ENCODE measurements at places on chromosomes 13 and 19.

GRCh38 chr19:50952910-50953309 is at the start of gene KLK5:
Gene KLK5 (minus strand): TSS chr19:50953038. CDS start chr19:50952657, 381 bp downstream.
- DNase-seq, result no peak

DNA sequence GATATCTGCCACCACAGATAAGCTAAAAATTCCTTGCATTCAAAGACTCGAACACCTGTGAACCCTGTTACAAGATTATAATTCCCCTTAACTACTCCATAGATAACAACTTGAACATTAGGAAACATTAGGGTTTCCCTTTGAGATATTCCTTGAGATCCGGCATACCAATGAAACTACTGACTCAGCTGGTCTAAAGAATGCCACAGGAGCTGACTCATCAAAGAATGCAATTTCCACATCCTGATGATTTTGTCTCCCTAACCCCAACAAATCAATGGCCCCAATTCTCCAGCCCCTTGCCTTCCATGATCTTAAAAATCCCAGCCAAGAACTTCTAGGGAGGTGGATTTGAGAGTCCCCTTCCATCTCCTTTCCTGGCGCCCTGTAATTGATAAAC is 35.6 kb upstream of the ZNF599 start:
- DNase-seq, result no peak

DNA sequence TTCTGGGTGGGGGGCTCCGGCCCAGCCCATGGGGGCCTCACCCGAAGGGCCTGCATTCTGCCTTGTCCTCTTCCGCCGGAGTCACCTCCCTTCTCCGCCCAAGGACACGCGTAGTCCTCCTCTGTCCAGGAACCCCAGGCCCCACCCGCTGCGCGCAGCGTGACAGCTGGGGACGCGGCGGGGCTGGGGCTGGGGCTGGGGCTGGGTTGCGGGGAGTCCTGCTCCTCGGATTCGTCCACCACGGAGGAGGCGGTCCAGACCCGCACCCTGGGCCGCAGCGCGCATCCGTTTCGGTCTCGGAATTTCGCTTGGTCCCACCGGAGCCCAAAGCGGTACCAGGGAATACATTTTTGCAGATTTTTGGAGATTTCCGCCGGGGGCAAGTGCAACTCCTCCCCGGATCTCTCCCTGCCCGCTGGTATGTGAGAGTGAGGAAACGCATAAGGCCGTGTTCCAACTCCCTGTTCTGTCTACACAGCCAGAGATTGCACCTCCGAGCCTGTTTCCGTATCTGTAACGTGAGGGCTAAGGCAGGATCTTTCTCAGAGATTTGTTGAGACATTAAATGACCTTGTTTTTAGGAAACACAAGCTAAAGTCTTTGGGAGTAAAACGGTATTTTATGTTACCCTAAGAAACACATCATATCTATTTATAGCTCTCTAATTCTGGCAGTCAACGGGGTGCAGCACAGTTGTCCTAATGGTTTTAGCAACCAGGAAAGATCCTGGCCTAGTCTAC is at the start of gene COX7A1:
COX7A1 (minus strand) TSS at position 96 of the 740 bp plus-strand sequence; CDS start at position 56, 40 bp downstream.
- DNase-seq, result no peak

DNA sequence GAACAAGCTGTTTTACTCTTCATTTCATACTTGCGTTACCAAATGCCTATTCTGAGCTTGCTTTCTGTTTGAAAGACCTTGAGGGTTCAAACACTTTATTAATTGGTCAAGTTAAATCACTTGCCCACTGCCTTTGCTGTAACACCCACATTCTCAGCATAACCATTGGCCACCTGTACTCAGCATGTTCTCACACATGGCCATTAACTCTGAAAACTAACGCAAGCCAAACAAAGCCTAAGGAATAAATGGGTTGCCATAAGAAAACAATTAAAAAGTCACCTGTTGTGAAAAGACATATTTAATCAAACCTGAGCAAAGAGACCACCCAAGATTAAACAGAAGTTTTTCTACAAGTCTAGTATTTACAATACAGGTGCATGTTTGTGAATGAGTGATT is 517.2 kb upstream of the SPRY2 start:
- DNase-seq, result no peak

DNA sequence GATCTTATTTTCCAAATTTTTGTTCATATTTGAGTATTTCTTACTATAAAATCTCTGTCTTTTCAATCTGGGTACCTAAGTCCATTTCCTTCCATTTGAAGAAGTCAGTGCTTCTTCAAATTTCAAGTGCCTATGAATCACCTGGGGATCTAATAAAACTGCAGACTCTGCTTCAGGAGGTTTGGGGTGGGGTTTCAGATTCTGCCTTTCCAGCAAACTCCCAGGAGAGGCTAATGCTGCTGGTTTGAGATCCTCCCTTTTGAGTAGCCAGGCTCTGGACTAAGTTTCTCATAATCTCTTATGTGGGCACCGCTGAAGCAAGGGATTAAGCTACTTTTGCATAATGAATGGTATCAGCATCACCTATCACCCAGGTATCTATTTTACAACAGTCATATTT is 242.4 kb downstream of the RGCC start:
- no peak for DNase-seq

- DNase-seq, result no peak
Observed at GRCh38 chr19:57034544-57034943, 85.2 kb upstream of the USP29 start.

DNA sequence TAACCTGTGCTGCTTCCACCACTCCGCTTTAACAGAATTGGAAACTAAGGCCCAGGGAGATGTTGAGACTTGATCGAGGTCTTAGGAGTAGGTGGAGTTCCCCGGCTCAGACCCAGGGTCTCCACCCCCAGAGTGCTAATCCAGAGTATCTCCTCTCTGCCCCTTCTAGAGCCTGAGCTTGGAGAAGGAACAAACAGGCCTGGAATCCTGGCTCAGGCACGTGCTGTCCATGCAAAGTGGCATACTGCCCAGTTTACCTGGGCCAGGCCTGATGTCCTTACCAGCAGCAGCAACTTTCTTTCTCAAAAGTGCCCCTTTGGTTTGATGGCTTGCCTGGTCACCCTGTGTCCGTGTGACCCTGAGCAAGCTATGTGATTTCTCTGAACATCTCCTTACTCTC is 3.7 kb downstream of the SYNGR4 start:
- no peak for DNase-seq

DNA sequence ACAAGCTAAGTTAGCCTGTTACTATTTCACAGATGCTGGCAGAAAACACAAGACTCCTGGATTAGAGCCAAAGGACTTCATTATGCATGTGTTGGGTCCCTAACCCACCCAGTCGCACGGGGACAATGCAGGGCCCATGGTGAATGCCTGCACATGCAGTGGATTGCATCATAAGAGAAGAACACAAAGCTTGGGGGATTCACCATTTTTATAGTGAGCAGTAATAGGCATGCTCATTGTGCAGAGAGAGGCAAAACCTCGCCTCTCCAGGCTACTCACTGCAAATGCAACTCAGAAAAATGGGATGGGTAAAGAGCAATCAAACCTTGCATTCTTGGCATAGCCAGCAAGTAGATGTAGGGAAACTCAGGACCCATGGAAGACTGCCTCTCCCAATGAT is 115.8 kb downstream of the DIAPH3 start:
- no peak for DNase-seq

GRCh38 chr13:39313721-39314120 is 275.5 kb downstream of the NHLRC3 start:
- no peak for DNase-seq

DNA sequence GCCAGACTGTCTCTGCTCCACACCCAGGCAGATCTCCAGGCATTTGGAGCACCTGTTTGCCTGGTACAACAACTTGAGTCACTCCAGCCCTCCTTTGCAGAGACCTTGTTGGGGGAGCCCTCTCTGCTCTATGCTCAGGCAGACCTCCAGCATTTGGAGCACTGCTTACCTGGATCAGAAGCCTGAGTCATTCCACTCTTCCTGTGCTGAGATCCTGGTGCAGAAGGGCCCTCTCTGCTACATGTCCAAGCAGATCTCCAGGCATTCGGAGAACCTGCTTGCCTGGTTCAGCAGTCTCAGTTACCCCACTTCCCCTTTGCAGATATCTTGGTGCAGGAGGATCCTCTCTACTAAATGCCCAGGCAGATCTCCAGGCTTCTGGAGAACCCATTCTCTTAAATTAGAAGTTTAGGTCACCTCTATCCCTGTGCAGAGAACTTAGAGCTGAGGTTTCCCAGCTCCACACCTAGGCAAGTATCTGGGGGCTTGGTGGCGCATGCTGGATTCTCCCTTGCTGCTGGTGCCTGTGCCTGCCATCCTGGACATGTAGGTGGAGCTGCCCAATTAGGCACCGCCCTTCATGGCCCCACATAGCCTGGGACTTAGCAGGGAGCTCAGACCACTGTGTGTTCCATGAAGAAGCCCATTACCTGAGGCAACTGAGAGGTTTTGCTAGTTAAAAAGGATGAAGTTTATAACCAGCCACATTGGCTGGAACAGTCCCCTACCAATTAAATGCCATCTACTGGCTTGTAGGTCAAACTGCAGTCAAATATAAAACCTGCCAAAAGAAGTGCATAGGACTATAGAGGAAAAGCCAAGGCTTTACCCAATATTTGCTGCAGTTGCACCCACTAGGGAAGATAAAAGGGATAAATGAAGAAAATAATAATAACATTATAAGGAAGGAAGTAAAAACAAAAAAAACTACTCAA is 97.6 kb upstream of the SLITRK6 start:
- no peak for DNase-seq

DNA sequence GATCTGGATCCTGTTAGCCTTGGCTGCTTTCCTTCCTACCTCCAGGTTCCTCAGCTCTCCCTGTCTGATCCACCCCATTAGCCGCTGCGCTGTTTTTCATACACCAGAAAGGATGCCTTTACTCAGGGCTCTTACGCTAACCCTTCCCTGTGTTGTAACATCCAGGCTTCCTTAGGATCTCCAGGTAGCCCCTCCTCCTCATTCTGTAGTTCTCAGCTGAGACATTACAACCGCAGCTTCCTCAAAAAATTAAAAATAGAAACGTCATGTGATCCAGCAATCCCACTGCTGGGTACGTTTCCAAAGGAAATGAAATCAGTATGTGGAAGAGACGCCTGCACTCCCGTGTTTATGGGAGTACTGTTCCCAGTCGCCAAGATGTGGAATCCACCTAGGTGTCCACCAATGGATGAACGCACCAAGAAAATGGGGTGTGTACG is 18.4 kb upstream of the MYADM start:
- no peak for DNase-seq

- no peak for DNase-seq
Observed at GRCh38 chr13:38661010-38661675, 25.7 kb upstream of the FREM2 start.

DNA sequence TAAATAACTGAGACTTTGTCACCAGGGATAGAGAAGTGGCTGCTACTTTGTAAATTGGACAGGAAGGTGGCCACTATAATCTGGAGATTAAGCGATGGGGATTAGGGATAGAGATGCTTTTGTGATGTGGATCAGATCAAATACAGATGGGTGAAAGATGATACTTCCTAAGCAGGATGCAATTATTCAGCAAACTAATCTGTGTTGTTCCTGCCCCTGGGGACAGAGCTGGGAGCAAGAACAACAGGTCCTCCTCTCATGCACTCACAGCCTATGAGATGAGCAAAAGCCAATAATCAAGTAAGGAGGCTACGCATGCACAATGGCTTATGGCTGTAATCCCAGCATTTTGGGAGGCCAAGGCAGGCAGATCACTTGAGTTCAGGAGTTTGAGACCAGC is 4.6 kb downstream of the RGL3 start:
- no peak for DNase-seq

Data from activated CD8-positive, alpha-beta memory T cell treated with anti-CD3 and anti-CD28 coated beads for 24 hours (primary cell).